Right lung (tissue), 10 donors: ENCODE measurements at places on chromosomes 16 and 17.
A peak's percentile ranks its signal among the peaks of the same experiment; 100 is the strongest.

GRCh38 chr16:51175081-51175480 lies 24.0 kb upstream of the SALL1 start:
- no peak for DNase-seq

DNA sequence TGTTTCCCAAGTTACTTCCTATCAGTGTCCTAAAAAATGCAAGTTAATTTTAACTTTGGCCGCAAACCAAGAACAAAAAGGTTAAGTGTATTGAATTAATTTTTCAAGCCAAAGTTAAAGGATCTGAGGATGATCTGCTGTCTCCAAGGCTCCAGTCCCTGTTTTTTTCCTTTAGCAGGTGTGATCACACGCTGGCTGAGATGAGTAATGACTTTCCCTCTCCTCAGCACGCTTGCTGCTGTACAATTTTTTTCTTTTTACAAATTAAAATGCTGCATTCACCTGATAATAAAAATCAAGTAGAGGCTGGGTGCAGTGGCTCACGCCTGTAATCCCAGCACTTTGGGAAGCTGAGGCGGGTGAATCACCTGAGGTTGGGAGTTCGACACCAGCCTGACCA lies 3.9 kb upstream of the TNFSF12 start:
- no peak for DNase-seq

DNA sequence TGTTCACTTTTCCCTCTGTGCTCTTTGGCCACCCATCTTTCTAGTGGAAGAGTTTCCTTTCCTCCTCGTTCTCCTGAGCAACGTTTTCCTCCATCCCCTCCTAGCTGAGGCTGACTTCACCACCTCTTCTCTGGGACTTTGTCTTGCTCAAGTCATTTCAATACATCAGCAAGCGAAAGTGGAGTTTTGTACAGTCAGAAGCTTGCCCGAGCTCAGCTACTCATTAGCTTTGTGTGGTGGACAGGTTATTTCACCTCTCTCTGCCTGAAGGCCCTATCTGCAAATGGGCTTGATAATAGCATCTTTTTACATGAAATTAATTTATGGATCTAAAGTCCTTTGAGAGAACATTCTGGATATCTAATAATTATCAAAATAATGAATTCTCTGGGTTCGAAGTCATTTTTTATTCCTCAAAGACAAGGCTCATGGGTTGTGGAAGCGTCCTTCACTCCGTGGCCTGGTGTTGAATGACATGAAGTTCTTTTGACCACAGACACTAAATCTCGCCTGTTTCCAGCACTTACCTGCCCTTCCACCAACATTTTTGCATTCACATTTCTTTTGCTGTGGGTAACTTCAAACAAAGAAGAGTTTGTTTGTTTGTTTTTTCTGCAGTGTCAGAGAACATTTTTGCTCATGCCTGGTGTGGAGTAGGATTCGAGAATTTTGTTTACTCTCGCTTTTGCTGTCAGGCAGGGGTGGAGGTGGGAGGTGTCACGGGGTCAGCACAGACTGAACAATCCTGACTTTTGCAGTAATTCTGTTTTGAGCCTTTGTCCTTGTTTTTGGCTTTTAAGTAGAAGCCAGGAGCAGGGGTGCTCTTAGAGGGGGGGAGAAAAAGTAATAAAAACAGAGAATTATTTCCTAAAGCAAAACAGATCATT lies 155.0 kb upstream of the CACNG5 start:
- no peak for DNase-seq

DNA sequence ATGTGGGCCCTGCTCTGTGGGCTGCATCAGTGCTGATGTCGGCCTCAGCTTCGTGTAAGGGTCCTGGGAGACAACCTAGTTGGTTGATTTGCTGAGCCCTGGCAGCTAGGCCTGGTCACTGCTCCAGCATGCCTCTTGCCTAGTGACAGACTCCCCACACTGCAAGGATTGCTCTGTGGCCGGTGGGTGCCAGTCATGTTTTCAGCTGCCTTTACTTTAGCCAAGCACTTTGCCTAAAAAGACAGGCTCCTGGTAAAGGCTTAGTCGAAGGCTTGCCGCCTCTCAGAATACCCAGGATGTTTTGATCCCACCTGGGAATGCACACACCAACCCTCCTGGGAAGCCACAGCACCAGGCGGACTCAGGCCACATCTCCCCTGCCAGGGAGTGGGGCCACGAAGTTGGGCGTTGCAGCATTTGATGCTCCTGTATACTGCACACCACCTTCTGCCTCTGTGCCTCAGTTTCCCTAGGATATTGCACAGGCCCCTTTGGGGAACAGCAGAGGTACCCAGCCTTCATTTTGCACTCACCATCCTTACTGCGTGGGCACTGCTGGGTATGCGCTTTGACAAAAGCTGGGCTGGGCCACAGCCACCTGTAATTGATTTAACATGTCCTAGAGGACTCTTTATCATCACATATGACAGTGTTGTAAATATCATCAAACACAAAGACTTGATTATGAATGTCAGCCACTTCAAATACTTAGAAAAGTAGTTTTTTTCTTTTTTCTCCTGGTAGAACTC lies 19.9 kb downstream of the GINS2 start:
- DNase-seq, result no peak

DNA sequence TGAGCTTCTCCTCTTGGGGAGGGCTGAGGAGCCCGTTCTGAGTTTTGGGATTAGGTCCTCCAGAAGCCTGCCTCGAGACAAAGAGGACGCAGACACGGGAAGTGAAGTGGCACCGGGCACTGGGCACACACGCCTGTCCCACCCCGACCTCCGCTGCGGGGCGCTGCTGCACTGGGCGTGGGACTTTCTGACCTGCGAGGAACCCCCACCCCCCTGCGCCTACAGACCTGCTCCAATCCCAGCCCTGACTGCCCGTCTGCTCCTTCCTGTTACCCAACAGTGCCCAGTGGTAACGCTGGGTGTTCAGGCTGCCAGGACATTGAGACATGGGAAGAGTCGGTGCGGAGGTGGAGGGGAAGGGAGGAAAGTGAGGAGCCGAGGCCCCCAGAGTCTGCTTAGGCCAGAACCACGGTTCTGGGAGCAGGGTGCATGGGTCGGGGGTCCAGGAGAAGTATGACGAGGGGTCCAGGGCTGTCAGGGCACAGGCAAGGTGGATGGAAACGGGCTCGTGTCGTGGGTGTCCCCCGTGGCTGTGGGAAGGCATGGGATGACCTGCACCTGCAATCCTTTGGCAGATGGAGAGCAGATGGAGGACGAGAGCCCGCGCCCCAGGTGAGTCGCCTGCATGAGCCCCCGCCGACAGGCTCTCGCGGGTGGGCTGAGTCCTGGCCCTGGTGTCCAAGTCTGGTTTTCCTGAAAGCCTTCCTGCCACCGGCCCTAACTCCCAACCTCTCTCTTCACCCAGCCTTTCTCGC lies 112.0 kb upstream of the CREBBP start:
- DNase-seq, result no peak

- DNase-seq, result no peak
These were observed 17.3 kb upstream of the C16orf74 start for GRCh38 chr16:85768199-85768598.

DNA sequence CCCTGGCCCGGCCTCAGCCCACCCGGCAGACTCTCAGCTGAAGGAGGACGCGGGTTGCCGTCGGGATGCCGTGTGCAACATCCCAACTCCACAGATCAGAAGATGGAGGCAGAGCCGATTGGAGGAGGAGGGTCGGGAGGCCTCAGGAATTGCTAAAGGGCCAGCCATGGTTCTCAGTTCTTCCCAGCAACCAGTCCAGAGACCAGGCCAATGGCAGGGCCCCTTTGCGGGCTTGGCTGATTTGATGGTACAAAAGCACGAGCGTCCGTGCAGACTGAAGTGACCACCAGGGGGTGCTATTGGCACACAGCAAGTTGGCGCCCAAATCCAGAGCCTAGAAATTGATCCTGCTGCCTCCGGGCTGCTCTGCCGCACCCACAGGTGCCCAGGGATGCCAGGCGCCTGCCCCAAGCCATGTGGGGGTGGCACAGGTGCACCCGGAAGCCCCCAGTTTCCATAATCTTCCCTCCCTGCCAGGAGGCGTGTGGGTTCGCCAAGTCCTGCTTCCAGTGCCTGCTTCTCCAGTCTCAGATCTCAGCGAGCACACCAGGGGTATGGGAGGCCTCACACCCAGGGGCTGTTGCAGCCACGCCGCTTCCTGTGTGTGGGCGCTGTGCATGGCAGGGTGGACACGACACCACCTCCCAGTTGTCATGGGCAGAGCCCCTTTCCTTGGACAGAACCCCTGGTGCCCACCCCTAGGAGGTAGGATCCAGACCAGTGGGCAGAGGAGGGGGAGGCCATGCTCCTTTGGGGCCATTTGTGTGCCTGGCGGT lies 7.1 kb upstream of the TEX19 start:
- peak; percentile 76 for DNase-seq

DNA sequence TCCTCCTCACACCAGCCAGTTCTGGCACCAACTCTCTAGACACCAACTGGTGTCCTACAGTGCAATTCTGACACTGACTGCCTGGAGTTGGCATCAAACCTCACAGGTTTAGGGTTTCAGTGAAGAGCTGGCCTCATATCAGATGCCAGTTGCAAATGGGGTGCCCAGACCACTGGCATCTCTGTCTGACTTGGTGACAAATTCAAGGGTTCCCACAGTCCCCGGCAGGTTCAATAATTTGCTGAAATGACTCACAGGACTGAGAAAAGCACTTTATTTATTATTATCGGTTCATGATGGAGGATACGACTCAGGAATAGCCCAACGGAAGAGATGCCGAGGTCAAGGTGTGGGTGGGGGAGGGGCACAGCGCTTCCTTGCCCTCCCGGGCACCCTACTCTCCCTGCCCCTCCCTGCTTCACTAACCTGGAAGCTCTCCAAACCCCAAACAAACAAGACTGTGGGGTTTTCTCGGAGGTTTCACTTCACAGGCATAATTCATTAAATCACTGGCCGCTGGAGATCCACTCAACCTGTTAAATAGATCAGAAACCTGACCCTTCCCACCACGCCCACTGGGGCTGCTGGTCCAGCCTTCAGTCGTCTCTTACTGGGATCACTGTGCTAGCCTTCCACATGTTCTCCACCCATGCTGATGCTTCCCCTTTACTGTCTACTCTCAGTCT lies 1.7 kb upstream of the NLRP1 start:
- DNase-seq, result no peak

GRCh38 chr17:45958994-45959665 lies 39.9 kb upstream of the STH start:
- no peak for DNase-seq

- no peak for DNase-seq
These were observed at the start of gene MYH2 for GRCh38 chr17:10549096-10549842. Gene MYH2, minus strand, starts transcription at chr17:10549658. Its CDS starts 1,738 bp downstream, at chr17:10547920.

- DNase-seq, result no peak
These were observed 3.6 kb upstream of the HROB start for GRCh38 chr17:44137891-44138709.

- DNase-seq, result peak; percentile 35
These were observed 3.9 kb upstream of the SLC12A3 start for GRCh38 chr16:56861092-56861610.

DNA sequence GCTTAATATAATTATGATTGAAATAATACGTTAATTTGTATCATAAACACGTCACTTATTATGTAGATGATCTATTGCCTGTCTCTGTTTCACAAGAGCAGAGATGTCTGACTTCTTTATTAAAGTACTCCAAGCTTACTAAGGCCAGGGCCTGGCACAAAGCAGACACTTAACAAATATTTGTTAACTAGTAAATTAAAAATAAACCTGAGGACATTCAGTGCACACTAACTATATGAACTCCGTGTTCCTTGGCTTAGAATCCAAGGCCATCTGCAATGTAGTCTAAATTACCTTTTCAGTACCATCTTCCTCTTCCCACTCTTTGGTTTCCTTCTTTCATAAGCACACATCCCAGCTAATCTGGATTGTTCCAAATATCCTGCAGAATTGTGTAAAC lies 210.8 kb upstream of the SOX9 start:
- DNase-seq, result no peak

DNA sequence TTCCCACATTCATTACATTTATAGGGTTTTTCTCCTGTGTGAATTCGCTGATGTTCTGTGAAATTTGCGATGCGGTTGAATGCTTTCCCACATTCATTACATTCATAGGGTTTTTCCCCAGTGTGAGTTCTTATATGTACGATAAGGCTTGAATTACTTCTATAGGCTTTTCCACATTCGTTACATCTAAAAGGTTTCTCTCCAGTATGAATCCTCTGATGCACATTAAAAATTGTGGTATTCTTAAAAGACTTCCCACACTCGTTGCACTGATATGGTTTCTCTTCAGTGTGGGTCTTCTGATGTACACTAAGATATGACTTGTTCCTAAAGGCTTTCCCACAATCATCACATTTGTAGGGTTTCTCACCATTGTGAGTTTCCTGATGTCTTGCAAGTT lies 30.4 kb downstream of the ZNF624 start:
- DNase-seq, result no peak

DNA sequence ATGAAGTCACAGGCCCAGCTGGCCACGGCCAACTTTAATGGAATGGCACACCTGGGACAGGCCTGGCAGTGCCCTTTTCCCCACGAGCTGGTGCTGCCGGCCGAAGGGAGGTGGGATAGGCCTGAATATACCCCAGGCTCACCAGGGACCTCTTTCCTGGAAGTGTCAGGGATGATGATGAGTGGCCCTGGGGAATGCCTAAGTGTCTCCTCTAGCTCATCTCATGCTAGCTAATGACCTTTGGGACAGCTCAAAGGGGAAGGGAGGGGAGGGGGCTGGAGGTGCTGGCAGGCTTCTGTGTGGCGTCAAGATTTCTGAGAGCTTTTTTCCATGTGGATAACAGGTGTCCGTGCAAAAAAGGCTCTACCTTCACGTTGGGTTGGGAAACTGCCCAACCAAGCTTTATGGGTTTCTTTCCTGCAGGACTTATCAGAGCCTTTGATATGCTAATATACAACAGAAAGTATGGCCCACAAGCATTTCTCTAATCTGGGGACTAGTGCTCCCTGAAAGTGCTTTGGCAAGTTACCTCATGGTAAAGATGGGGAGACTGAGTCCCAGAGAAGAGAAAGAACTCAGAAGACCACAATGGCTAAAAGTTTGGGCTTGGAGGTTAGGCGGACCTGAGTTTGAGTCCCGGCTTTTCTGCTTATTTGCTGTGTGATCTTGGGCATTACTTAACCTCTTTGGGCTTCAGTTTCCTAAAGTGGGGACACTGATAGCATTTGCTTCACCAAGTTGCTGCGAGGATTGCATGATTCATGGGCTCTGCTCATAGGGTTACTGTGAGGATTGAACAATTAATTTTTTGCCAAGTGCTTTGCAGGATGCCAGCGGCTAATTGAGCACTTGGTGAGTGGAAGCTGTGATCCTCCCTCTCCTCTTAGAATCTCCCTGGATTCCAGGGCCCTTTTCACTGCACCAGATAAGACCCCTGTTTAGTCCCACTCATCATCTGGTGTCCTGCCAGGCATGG lies 14.0 kb downstream of the ADGRG1 start:
- DNase-seq, result no peak

DNA sequence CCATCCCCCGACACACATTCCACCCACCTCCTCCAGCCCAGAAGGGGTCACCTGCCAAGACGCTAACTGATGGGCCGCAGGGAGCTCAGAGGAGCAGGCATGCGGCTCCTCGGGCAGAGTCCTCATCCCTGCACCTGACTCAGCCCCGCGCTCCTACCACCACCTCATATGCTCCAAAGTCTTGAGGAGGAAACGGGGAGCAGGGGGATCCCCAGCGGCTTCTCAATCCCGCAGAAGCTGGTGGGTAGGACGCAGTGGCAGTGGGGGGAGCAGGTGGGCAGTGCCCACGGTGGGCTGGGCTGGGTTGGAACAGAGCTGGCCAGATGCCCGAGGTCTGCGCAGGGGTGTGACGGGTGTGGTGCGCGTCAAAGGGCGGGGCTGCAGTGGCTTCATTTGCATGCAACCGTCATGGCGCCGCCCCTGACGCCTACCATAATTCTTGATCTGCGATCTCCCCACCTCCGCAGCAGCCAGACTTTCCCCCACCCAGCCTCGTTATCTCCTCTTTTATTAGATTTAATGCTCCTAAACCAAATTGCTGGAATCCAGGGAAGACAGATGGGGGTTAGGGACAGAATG lies 39.0 kb upstream of the EMP2 start:
- no peak for DNase-seq

GRCh38 chr16:15942931-15943690 lies 6.3 kb upstream of the ABCC1 start:
- DNase-seq, result no peak
